ENCODE measurements at places on chromosomes 4 and X. TPM values are rescaled to one million over a fixed set of nuclear protein-coding genes. Genes with fewer than 3 reads are reported as not detected.

The TGIF2LX gene
- total RNA-seq: not detected

The CLNK gene
- total RNA-seq: not detected

The EGFL6 gene
- not detected for total RNA-seq

The USP17L15 gene
- not detected for total RNA-seq

The TRIM75 gene
- total RNA-seq: not detected

GRCh38 chrX:151004085-151004484 lies 20.9 kb downstream of the HMGB3 start:
- DNase-seq: no peak

DNA sequence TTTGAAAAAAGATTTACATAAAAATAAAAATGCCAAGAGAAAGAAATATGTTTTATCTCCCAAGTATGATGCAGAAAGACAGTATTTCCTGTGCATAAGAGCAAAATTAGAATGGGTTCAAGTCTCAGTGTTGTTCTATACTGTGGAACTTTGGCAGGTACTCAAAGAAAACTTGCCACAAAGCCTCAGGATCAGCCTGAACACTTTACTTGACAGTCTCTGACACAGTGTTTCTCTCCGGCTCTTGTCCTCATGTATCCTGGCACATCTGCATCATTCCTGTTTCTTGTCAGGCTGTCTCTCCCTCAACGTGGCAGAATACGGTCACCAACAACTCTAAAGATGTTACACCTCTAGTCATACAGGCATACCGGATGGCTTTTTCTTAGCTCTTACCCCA lies 273.7 kb downstream of the ARHGAP24 start:
- DNase-seq: no peak

DNA sequence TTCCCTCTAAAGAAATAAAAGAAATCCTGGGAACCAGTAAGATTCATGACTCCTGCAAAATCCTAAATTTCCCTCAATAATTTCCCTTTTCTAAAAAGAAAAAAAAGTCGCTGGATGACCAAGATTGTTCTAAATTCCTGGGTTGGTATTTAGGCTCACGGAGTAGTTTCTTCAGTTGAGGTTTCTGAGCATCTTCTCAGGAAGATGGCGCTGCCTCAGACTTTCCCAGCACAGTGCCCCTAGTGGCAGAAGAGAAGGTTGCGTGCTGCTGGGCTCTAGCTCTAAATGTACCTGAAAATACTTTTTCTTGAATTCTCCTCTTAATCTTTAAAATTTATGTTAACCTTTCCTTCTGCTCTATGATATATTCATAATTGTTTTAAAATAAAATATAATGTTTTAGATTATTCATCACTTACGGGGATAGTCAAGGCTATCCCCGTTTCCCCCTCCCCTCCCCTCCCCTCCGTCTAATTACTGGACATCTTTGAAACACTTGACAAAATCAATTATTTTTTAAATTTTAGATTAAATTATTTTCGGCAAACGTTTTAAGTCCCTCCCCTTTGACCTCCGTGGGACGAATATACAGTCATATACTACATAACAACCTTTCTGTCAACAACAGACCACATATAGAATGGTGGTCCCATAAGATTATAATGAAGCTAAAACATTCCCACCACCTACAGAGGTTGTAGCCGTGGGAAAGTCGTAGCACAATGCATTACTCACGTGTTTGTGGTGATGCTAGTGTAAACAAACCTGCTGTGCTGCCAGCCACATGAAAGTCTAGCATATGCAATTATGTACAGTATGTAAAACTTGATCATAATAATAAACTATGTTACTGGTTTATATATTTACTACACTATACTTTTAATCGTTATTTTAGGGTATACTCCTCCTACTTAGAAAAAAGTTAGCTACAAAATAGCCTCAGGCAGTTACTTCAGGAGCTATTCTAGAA lies 41.0 kb upstream of the GATB start:
- DNase-seq: peak; percentile 50

DNA sequence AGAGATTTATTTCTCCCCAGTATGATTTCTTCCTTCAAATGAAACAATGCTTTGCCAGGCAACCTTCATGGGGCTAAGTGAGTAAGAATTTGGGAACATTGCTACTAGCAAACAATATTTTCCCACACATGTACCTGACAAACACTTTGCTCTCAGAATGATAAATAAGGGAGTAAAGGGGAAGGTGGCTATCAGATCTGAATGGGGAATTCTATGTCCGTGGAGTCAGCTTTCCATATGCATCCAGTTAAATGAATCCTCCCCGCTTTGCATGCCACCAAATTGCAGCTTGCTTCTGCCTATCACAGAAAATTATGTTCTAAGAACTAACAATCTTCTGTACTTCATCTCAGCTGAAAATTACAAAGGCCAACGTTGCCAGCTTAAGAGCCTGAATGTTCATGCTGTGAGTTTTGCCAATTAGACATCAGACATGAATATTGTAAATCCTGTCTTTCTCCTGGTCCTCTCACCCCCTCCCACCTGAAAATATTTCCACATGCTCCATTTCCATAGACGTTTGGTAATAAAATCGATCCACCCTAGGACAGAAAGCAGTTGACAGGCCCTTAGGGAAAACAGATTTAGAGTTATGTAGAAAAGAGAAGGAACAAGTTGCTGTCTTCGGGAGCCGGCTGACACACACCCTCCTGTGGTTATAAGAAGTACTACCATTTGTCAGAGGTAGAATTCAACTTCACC lies 6.3 kb downstream of the MEPE start:
- DNase-seq: peak; percentile 9

- DNase-seq: no peak
Measured at GRCh38 chr4:106208481-106209460, 107.2 kb downstream of the TBCK start.

Measured in thyroid gland (tissue), 4 donors.